COLO829 (cell line): ENCODE measurements at places on chromosomes 1 and 21.
A peak's percentile ranks its signal among the peaks of the same experiment; 100 is the strongest.

- no peak for DNase-seq
These were observed 27.2 kb upstream of the MX1 start for GRCh38 chr21:41398831-41399230.

DNA sequence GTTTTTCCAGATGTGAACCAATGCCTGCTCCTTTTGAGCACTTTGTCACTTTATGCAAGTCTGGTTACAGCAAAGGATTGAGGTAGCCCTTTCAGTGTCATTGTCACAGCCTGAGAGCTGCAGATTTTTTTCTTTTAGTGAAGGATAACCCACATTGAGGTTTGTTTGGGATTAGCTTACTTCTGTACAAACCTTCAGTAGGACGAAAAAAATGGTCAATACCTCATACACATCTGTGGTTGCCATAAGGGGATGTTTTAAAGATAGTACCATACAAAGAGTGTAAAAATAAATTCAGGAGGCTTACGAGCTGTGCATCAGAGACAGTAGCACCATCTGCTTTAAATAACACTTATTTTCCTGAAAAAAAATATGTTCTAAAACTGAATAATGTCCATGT, 566.0 kb downstream of the AJAP1 start:
- DNase-seq, result no peak

GRCh38 chr1:28807046-28807445, 4.9 kb upstream of the OPRD1 start:
- DNase-seq, result no peak

DNA sequence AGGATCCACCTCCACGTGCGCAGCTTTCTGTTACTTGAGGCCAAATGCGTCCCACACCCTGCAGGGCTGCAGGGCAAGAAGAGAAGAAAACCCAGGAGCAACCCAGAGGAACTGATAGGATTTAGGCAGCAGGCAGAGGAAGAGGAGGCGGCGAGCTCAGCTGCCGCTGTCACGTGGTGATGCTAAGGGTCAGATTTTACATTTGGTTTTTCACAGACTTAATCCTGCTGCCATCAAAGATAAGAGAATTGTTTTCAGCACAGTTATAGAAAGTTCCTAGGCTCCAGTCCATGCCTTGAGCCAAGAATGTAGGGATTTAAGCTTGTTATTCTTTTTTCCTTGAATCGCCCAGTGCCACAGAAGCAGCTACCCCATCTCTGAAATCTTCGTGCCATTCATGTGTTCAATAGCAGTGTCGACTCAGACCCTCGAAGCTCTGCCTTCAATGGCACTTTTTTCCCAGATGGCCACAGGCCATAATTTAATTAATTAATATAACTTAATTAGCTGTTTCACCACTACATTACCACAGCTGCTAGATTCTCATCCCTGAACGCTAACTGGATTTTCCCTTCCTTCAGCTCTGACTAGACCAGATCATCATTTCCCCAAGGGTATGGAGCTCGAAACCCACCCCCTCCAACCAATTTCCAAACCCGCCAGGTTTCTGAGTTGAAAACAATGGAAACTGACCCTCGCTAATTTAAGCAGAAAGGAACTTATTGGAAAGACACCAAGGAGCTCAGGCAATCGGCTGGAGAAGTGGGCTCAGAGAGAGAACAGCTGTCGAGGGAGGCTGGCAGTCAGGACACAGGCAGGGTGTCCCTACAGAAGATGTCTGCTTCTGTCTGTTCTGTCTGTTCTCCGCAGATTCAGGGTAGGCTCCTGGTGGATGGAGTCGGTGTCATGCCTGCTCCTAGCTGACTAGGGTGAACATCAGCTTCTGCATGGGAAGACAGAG, 36.2 kb downstream of the LDLRAP1 start:
- DNase-seq, result no peak

DNA sequence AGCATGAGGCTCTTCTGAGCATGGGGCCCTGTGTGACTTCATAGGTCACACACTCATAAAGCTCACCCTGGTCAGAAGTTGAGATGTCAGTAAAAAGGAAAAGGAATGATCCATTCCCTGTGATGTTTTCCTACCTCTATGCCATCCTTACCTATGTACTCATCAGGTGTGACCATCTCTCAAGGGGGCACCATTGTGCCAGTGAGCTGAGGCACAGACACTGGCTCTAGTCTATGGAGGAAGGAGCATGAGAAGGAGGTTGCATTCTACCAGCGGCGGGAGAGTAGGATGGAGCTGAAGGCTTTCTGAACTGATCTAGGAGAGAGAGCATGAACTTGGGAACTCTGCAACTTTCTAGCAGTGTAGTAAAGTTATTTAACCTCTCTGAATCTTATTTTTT, 65.8 kb upstream of the RGL1 start:
- DNase-seq, result no peak

DNA sequence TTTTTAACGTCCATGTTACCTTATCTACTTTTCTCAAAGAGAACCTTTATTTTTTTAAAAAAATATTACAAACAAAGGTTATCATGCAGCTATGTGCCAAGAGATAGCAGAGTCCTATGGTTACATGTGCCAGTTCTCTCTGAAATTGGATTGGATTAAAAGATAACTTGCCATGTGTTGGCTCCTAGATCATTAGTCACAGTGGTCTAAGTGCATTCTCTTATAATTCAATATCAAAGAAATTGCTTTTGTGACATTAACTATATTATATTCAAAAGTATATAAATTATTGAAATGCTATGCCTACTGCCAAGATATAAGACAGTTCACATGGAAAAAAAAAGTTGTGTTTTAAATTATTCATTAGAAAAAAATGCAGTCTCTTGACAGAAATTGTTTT, 494.2 kb downstream of the NEGR1 start:
- no peak for DNase-seq

DNA sequence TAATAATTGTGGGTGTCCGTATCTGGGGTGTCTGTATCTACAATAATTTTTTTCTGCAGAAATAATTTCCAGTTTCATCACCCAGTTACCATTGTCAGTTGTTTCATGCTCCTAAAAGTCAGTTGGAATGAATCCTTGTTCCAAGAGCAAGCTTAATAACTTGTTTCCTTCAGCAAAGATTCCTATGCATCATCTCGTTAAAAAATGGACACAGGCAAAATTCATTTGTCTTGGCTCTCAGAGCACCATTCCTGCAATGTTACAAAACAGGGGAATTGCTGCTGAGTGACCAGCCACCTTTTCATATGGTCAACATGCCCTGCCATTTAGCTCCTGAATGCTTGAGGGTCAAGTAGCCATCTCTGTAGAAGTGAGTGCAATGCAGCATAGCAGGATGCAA, 393.4 kb downstream of the KCNT2 start:
- no peak for DNase-seq

DNA sequence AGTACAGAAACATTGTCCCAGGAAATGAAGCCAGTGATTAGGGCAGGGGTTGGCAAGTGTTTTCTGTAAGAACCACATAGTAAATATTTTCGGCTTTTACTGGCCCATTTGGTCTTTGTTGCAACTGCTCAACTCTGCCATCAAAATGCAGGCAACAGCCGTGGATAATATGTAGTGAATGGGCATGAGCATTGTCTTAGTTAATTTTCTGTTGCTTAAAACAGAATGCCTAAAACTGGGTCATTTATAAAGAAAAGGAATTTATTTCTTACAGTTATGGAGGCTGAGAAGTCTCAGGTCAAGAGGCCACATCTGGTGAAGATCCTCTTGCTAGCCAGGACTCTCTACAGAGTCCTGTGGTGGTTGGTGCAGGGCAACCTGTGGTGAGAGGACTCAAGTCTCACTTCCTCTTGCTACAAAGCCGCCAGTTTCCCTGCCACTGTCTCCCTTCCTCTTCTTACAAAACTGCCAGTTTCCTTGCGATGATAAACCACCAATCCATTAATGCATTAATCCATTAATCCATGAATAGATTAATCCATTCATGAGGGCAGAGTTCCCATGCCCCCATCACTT, 166.4 kb downstream of the PSMG1 start:
- DNase-seq, result no peak

DNA sequence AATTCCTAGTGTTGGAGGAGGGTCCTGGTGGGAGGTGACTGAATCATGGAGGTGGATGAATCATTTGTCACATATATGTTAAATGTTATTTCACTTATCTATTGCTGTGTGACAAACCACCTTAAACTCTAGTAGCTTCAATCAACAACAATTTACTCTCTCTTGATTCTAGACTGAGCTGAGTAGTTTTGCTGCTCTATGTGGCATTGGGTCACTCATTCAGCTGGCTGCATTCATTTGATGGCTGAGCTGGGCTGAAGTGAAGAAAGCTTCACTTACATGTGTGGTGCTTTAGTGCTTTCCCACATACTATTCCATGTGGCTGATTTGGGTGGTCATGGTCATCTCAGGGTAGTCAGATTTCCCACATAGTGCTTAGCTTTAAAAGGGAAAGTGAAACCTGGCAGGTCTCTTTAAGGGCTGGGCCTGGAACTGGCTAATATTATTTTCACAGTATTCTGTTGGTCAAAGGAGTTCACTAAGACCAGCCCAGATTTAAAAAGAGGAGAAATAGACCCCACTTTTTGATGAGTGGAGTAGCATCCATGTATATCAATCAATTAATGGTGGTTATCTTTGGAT, 10.5 kb downstream of the DNAH14 start:
- no peak for DNase-seq

- no peak for DNase-seq
These were observed 189.1 kb downstream of the CLIC6 start for GRCh38 chr21:34857874-34858273.

DNA sequence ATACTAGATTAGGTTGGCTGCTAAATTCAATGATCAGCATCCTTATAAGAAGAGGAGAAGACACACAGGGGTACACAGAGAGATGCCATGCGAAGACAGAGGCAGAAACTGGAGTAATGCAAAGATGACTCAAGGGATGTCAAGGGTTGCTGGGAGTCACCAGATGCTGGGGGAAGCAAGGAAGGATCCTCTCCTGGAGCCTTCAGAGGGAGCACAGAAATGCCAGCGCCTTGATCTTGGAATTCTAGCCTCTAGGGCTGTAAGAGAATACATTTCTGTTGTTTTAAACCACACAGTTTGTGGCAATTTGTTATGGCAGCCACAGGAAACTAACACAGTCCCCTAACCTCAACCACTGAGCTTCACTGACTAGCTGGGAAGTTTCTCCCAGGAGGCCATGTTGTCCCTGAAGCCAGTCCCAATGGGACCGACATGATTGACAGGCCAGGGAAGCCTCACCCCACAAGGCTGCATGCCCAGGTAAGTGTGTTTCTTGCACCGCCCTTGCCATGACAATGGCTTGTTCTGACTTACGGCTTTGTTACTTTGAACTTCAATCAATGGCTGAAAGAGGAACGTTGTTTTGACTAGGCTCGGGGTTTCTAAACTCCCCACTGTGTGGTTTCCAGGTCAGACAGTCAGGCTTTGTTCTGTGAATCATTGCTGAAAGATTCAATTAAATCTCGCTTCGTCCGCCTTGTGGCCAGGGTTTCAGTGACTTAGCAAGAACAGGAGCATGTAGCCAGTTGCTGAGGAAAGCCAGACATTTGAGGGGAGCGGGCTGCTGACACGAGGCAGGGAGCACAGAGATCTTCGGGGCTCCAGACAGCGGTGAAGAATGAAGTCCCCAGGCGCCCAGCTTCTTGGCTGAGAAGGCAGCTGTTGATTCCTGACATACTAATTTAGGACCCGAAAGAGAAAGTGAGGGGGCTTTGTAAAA, 62.3 kb downstream of the RUNX1 start:
- DNase-seq, result peak; percentile 40

DNA sequence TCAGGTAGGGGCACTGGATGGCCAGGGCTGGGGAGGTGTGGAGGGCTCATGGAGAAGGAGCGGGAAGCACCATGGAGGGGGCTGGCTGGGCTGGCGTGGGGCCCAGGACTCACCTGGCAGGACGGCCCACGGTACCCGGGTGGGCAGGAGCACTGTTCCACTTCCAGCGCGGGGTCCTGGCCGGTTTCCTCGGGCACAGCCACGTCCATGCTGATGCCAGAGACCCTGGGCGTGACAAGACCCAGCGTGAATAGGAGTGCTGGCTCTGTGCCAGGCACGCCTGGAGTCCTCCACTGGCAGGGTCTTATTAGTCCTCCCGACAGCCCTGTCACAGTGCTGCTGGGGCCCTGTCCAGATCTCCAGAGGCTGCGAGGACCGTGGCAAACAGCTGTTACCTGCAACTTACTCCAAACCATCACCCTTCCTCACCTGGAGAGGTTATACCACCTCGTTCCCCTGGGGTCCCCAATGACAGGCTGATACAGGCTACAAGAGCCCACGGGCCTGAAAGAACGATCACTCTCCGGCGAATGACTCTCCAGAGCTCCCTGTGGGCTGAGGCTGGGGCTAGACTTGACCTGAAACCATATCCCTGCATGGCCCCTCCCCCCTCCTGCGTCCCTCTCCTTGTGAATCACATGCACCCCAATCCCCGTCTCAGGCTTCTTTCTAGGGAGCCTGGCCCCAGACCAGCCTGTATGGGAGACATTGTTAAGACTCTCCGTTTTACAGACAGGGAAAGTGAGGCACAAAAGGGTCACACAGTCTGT, 62.1 kb downstream of the HSPG2 start:
- DNase-seq, result no peak

GRCh38 chr1:206723805-206724472, 39.2 kb downstream of the MAPKAPK2 start:
- DNase-seq, result no peak

DNA sequence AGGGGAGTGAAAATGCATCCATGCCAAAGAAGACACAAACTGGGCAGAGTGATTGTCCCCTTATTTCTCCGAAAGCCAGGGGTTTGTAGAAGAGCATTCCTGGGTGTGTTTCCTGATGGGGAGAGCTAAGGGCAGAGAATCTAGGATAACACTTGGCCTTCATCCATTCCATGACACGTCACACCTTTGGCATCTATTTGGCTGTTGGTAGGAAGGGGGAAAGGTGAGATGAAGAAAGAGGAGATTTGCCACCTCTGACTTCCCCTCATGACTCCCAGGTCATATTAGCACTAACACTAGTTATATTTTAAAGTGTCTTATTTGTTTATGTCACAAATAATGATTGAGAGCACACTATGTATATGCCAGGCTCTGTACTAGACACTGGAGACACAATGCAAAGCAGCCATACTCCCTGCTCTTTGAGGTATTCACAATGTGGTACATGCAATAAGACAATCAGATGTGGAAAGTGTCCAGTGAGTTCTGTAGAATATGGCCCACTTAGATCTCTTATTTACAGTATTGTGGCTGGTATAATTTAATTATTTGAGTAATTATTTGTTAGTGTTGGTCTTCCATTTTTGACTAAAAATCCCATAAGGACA, 54.5 kb upstream of the GADD45A start:
- DNase-seq, result no peak
